Colonic mucosa (tissue), 4 donors: ENCODE measurements at places on chromosomes 7 and 10.
A peak's percentile ranks its signal among the peaks of the same experiment; 100 is the strongest.

DNA sequence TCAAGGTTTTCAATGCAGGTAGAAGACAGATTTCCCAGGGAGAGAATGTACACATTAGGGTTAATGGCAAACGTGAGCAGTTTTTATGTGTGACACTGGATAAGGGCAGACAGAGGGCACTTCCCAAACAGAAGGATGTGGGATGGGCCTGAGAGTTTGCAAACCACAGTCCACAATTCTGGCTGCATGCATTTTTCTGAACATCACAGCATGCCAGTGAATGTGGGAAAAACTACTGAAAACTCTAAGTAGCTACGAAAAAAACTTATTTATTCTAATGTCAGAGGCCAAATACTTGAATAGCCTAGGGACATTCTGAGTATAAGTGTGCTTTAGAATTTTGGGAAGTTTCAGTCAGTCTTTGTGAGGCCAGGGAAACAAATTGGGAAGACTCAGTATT, 145.9 kb downstream of the NRCAM start:
- no peak for DNase-seq

GRCh38 chr10:102738692-102739121, 5.0 kb upstream of the WBP1L start:
- no peak for DNase-seq

DNA sequence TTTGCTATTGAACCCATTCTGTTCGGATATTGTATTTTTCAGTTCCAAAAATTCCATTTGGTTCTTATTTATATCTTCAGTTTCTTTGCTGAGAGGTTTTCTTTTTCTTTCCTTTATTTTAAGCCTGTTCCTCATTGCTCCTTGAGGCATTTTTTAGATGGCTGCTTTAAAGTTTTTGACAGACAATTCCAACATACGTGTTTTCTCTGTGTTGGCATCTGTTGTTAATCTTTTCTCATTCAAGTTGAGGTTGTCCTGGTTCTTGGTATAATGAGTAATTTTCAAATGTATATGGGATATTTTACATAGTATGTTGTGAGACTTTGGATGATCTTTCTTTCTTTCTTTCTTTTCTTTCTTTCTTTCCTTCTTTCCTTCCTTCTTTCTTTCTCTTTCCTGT, 1078.0 kb upstream of the CELF2 start:
- DNase-seq: no peak

DNA sequence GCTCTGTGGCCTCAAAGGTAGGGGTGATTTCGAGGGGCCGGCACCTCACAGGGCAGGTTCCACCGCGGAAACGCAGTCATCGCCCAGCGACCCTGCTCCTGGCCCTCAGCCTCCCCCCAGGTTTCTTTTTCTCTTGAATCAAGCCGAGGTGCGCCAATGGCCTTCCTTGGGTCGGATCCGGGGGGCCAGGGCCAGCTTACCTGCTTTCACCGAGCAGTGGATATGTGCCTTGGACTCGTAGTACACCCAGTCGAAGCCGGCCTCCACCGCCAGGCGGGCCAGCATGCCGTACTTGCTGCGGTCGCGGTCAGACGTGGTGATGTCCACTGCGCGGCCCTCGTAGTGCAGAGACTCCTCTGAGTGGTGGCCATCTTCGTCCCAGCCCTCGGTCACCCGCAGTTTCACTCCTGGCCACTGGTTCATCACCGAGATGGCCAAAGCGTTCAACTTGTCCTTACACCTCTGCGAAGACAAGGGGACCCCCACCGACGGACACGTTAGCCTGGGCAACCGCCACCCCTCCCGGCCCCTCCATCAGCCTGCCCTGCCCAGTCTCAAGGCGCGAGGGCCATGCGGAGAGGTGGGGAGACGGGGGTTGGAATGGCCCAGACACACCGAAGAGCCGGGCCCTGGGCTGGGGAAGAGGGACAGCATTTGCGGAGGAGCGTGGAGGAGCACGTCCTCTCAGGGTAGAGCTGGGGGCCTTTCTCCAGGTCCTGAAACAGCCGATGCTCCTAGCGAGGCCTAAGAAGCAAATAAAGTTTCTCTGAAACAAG, 6.0 kb downstream of the SHH start:
- DNase-seq: no peak

GRCh38 chr7:102322202-102322715, 34.0 kb downstream of the SPDYE6 start:
- peak; percentile 14 for DNase-seq

GRCh38 chr7:124692425-124692824, 73.2 kb downstream of the GPR37 start:
- no peak for DNase-seq

GRCh38 chr10:90604636-90605035, 253.2 kb downstream of the HTR7 start:
- DNase-seq: no peak

DNA sequence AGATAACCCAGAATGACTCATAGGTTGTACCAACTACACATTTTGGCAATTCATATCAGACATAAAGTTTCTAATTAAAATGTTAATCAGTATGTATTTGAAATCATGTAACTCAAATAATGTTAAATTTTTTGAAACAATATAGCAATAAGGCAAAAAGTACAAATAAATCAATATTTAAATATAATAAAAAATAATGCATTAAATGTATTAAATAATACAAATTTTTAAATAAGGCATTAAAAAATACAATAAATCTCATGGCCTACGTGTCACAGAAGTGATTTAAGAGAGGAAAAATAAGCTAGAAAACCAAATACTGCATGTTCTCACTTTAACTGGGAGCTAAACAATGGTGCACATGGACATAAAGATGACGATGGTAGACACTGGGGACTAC, 9.1 kb downstream of the PON2 start:
- DNase-seq: no peak

- DNase-seq: no peak
These were observed 101.3 kb upstream of the DKK1 start for GRCh38 chr10:52212802-52213201.

- no peak for DNase-seq
These were observed 196.9 kb upstream of the RHOBTB1 start for GRCh38 chr10:61140765-61141392.

DNA sequence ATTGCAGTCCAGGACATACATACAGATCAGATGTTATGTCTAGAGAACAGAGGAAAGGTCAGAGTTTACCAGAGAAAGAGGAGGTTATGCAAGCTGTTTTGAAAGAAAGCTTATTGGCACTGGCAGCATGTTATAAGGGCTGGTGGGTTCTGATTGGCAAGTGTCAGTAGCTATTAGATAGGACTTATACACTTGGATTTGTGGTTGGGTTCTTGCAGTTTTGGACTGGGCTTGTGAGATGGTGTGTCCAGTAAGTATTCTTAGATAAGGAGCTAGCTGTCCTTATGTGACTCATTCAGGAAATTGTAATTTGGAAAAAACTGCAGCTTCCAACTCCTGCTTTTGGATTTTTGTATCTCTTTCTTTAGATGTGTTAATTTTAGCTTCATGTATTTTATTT, 130.7 kb upstream of the NAMPT start:
- no peak for DNase-seq

- no peak for DNase-seq
These were observed 157.9 kb downstream of the PLXDC2 start for GRCh38 chr10:19974138-19974537.

DNA sequence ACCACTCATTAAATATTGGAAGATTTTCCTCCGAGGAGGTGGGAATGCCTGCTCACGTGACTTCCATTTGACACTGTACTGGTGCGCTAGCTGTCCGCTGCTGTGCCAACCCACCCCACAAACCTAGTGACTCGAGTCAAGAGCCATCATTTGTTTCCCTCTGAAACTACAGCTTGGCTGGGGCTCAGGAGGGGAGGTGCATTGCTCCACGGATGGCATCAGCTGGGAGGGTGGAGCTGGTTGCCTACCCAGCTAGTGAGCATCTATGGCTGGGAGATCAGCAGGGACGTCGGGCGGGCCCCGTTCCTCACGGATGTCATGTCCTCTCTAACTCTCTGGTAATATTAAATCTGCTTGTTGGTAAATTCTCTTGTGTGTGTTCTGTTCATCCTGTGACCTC, 9.5 kb upstream of the FOXL3 start:
- no peak for DNase-seq
